H9 (cell line): ENCODE measurements at places on chromosomes 2 and 18.
A peak's percentile ranks its signal among the peaks of the same experiment; 100 is the strongest.

DNA sequence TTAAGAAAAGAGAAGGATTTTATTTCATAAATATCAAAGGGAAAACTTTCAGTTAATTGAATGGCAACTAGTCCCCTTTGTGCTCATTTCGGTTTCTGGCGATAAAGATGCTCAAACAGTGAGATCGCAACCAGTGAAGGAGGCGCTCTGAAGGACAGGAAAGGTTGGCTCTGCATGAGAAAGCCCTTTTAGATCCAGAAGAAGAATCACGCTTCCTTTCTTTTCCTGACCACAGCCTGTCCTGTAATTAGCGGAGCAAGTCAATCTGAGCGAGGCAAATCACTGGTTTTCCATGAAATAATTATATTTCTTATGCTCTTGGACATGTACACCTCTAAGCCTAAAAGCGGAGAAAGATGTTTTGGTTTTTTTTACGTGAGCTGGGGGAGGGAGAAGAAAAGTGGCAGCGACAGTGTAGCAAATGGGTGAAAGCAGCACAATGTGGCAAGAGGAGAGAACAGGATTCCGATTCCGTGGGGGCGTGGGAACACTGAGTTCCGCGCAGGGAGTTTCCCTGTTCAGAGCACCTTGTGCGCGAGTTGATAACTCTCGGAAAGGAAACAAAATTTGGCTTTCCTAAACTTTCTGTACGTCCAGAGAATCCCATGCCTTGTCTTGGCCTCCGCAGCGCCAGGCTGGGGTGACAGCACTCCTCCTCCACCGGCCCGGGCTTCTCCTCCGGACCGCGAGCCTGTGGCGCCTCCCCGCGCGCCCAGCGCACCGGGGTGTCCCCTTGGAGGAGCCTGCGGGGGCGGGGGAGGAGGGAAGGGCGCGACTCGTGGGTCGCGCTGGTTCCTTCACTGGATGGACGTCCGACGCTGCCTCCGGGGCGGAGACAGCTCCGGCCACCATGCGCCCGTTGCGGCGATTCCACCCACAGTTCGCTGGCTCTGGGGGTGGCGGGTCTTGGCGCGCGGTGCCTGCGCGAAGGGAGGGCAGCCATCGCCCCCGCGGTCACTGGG is 620 bp upstream of the SLC9A2 start:
- peak; percentile 45 for DNase-seq

DNA sequence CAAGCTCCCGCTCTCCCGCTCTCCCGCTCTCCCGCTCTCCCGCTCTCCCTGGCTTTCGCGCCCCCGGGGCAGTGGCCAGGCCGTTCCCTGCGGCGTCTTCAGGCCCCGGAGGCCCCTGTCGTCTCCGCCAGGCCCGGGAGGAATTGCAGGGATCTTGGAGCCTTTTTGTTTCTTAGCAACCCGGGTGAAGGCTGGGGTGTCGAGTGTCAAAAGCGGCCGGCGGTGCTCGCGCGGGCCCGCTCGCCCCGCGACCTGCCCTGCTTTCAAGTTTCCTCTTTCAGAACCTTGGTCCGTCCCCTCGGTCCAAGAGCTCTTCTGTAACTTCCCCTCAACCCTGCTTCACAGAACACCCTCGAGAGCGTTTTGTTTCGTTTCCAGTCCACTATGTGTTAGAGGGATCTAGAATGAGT is 1.4 kb downstream of the RNF138 start:
- peak; percentile 45 for DNase-seq

DNA sequence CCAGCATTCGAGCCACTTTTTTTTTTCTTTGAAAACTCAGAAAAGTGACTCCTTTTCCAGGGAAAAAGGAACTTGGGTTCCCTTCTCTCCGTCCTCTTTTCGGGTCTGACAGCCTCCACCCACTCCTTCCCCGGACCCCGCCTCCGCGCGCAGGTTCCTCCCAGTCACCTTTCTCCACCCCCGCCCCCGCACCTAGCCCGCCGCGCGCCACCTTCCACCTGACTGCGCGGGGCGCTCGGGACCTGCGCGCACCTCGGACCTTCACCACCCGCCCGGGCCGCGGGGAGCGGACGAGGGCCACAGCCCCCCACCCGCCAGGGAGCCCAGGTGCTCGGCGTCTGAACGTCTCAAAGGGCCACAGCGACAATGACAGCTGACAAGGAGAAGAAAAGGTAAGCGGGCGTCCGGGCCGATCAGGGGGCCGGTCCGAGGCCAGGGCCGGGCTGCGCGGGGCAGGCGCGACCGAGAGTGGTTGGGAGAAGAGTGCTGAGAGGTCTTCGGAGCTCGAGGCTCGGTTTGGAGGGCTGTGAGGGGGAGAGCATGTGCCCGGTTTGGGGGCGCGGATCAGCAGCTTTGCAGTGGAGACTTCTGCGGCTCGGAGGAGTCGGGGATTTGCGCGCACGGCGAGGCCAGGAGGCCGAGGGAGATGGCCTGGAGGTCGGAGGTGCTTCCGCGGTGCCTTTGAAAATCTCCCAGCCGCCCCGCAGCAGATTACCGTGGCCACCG is 502 bp downstream of the EPAS1 start:
- peak; percentile 72 for DNase-seq

GRCh38 chr2:215489288-215489848 is 53.5 kb upstream of the FN1 start:
- DNase-seq: no peak

DNA sequence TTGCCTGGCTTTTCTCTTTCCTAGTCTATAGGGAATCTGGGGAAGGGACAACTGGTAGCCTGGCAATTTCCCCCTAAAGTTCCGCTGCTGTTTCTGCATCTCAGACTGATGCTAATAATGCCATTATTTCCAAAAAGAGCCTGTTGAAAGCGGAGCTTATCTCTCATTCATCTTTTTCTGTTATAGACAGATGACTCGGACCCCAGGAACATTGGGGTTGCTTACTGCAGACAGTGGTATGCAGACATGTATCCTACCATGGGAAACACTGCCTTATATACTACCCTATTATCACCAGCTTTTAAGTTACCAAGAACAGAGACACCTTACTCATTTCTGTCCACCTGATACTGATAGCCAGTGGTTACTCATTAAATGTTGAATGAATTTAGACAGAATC is 15.3 kb downstream of the ETAA1 start:
- no peak for DNase-seq

DNA sequence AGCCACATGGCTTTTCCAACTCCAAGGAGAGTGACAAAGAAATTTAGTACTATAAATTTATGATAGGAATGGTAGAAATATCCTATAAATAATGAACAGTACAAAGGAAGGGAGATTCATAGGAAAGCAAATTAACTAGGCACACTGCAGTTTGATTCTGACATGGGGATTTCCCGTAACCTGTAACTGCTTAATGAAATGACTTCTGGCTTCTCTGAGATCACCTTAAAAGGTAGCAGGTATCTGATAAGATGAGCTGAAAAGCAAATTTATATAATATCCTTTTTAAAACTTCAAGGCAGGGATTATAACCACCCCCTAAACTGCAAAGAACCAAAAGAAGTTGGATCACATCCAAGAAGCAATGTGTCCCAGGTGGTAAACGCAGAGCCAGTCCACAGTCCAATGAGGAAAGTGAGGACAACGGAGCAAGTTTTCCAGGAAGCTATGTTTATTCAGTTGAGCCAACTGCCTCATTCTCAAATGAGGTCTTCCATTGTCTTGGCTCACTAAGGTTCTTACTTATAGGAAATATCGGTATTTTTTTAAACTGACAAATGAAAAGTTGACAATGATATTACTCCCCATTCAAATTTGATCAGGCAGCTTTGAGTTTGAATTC is 43.0 kb downstream of the WIPF1 start:
- no peak for DNase-seq

GRCh38 chr18:2087877-2088673 is 483.2 kb downstream of the METTL4 start:
- DNase-seq: no peak

DNA sequence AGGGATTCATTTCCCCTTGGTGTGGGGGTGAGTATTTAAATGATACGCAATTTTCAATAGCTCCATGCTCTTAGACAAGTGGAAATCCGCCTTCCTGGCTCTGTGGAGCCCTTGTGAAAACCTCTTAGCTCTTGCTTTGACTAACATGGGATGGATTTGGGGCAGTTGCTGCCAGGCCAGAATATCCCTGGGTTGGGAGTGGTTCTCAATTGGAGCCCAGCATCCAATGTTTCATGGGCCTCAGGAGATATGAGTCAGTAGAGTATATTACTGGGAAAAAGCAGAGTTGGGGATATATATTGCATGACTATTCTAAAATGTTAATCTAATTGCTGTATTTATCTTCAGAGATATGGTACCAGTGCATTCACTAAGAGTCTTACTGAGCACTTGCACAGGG is 104.4 kb upstream of the IL1R2 start:
- DNase-seq: no peak

DNA sequence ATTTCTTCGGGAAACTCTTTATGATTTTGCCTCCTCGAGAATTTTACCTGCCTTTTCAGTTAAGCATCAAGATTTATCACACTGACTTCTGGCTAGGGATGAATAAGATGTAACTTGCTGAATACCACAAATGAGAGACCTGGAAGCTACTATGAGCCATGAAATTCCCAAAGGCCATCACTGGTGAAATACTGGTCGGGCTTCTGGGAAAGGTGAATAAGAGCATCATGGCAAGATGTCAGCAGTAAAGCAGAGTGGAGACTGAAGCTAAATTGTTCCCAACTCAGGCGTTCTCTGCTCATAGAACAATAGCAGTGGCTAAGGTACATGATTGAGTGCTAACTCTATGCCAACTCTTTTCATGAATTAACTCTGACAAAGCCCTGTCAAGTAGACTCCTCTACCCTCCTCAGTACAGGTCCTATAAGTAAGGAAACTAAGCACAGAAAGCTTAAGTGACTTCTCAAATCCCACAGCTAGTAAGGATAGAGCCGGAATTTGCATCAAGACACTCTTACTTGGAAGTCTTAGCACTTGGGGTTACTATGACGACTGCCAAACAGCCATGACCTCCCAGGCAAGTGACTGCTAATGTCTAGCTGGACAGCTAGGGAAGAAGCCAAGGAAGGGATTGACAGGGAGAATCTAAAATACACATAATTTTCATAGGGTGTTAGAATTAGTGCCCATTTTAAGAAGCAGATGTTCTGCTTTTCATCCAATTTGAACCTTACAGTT is 22.7 kb upstream of the DSC3 start:
- DNase-seq: no peak

DNA sequence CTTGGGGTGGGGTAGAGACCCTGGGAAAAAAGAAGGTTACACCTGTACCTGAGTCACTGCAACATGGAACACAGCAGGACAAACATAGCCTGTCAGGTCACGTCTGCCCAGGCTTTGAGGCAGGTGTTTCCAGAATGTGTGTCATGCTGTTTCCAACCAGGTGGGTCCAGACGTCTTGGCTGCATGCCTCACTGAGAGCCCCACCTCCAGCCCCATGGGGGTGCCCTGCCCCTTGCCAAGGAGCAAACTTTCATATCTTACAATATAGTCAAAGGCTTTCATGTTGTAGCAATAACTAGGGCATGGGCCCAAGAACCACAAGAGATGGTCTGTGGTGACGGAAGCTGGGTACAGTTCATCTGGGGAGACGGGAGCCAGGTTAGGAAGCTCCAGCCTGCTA is 499.7 kb downstream of the BCL11A start:
- DNase-seq: no peak
